ENCODE measurements at places on chromosomes 6 and 20.

DNA sequence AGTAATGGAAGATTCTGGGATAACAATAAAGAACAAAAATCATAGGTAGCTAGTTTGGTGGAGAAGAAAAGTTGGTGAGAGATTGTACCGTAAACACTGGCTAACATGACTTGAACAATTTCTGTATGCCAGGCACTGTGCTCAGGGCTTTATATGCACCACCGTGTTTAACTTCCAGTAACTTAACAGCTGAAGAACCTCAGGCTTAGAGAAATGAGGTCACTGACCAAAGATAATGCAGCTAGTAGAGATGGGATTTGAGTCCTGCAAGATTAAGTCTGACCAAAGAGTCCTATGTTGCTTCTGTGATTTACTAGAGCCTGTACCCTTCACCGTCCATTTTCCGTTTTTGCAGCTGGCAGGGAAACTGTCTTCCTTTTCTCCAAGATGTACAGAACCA lies 2.7 kb downstream of the CSTF1 start:
- no peak for DNase-seq

GRCh38 chr6:33850869-33851541 lies 47.2 kb upstream of the MLN start:
- no peak for DNase-seq

GRCh38 chr6:87534377-87535047 lies 55.3 kb downstream of the RARS2 start:
- no peak for DNase-seq

DNA sequence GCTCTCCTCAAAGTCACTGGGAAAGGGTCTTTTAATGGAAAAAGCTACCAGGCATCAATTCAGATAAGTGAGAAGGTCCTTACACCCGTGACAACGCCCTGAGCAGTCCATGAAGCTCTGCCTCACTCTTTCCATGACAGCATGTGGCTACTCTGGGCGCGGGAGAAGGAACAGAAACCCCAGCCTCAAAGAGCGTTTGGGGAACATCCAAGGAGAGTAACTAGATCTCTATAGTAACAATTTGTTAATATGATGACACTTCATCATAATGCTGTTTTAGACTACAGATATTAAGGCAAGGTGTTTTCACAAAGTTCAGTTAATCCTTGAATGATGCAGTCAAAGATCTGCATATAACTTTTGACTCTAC lies 55.2 kb downstream of the KIF6 start:
- DNase-seq = no peak

DNA sequence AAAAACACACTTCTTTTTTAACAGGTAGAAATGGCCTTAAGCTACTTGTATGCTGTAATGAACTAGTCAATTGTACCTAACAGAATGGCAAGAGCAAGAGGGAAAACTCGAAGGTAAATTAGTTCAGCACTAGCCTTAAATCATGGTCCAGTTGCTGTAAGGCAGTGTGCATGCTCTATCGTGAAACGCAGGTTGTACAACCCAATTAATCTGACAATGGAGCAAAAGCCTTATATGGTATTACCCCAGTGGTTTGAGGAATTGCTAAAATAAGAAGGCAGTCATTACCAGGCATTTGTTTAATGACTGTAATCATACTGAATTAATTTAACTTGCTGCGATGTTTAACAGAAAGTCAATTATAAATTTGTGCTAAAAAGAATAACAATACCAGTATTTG lies 69.3 kb upstream of the SOX4 start:
- DNase-seq = no peak

DNA sequence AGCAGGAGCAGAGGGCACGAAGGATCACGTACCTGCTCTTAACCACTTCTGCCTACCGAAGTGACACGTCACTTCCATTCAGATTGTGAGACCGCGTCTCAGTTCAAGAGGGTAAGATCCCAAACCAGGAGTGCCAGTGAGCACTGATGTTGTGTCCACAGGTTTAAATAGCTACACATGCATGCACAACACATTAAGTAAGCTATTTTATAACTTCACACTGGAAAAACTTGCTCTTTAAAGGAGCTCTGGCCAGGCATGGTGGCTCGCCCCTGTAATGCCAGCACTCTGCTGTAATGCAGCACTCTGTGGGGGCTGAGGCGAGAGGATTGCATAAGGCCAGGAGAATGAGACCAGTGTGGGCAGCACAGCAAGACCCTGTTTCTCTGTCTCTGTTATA lies 21.1 kb downstream of the ABHD12 start:
- peak; percentile 19 for DNase-seq

- DNase-seq = peak; percentile 50
These were observed 838 bp downstream of the AHCY start for GRCh38 chr20:34302312-34302722.

DNA sequence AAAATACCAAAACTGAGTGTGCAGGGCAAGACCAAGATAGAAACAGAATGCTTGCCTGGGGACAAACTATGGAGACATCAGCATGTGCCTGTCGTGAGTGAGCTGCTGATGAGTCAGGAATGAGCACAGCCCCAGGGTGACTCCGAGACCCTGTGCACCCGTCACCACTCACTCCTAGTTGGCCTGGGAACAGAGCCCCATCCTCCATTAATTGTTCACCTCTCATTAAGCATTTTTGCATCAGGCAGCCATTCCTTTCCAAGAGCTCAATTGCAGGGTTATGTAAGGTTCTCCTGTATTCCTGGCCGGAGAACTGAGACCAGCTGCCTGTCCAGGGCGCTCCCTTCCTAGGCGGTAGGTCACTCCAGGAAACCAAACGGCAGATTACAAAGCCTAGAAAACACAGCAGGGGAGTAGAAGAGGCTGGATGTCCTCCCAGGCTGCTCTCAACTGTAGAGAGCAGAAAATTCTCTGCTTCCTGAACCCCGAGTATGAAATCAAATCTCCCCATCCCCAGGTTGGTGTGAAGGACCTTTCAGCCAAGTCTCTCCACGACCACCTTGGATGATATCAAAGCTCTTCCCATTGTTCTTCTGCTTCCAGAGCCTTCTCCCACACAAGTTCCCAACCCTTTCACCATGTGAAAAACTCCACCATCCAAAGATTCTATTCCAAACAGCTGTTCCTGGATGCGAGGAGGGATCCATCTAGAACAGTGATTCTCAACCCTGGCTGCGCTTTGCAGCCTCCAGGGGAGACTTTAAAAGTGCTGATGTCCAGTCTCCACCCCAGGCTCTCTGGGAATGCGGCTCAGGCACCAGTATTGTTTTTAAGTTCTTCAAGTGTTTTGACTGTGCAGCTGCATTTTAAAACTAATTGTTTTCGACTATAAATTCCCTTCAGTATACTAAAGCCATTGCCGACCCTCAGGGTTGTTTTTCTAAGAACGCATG lies 532.6 kb upstream of the JARID2 start:
- DNase-seq = peak; percentile 97

DNA sequence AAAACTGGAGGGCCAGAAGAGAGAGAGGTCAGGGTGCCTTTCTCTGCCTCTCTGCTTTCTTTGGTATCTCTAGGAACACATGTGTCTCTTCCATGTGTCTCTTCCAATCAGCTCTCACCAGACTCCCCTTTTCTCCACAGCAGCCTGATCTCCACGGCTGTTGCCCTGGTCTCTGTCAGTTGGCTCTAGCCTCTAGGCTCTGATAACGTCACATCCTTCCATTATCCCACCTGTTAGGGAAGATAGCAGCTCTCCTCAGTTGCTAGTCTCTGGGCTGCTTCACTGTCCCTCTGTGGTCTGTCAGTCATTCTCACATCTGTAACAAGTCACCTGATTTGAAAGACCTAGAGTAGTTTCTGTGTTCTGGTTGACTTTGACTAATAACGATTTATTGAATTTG lies 80.2 kb downstream of the PLCB4 start:
- no peak for DNase-seq

- no peak for DNase-seq
These were observed 38.8 kb downstream of the CPNE5 start for GRCh38 chr6:36800223-36801076.

DNA sequence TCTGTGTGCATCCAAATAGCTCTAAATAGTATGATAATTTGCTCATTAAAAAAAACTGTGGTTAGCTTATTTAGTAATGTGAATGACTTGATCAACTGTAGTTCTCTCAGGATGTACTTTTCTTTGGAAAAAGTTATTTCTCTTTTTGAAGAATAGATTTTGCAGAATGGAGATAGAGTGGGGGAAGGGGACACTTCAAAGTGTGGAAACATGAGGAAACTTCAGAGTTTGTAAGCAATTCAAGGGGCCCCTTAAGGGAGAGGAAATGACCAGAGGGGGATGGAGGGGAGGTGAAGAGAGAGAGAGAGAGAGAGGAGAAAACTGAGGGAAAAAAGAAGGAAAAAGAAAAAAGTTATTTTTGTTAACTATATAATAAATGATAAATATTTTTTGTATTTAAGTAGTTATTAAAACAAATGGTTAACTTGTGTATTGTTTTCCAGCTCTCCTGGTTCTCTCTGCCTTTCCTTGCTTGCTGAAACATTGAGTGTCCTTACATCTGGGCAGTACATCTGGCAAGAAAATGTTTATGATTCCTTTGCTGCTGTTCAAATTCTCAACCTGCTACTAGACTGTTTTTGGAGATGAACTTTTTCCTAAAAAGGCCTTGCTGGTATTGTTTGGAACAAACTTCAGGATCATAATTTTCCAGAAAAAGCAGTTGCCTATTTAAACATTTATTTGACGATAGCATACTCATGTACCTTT lies 497.5 kb upstream of the CITED2 start:
- no peak for DNase-seq

DNA sequence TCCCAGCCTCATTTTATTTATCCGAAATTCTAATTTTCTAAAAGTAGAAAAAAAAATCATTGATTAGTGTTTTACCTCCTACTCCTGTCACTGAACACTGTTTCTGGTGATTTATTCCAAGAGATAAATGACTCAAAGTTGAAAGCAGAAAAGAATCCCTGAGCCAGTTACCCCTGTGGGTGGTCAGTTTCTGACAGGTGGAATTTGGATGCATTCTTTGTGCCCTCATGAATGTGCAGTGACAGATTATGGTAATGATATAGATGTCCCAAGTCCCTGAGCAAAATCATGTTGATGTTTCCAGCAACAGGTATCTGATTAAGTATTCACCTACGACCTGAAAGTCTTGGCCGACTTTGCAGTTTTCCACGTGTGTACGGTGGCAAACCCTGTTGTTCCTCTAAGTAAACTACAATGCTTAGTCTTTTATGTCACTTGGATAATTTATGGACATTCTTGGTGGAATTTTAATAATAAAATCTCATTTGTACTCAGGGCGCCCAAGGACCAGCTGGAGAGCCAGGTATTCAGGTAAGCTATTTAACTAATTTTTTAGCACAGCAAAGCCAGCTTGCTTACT lies 153.6 kb downstream of the COL9A1 start:
- no peak for DNase-seq

GRCh38 chr6:110415086-110415916 lies at the start of gene DDO:
DDO (minus strand) TSS chr6:110415575; CDS start chr6:110413462, 2,113 bp downstream.
- peak; percentile 56 for DNase-seq

DNA sequence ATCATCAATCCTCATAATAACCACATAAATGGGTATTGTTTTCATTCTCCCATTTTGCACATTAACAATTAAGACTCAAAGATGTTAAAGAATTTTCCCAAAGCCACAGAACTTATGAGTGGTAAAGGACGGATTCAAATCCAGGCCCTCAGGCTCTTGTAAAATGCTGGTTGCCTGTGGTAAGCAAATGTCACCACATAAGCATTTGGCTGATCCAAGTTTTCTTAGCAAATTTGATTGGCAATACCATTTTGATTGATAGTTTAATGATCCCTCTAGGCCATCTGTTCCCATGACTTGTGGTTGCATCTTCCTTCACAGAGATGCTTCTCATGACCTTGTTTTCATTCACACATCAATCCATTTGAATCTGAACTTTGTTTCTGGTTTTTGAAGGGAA lies 252.0 kb upstream of the RIN2 start:
- no peak for DNase-seq

DNA sequence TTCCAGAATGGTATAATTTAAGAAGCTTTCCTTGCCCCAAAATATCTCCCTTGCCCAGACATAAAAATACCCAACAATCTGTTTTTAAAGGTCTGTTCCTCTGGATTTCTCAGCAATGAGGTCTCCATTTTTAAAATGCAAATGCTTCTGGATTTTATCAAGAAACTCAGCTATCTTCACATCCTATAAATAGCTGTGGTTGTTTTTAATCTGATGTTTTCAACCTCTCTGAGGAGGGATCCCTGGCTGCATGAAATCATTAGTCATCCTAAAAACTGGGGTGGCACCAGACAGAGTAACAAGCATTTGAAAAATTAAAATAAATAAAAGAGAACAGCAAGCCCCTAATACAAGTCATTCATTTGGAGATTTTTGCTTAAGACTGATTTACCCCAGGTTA lies 168.5 kb upstream of the ID4 start:
- no peak for DNase-seq

GRCh38 chr6:38429546-38429945 lies 210.2 kb downstream of the BTBD9 start:
- no peak for DNase-seq

- no peak for DNase-seq
These were observed 42.6 kb upstream of the APCDD1L start for GRCh38 chr20:58557733-58558342.

GRCh38 chr6:7311917-7312615 lies 933 bp downstream of the SSR1 start:
- DNase-seq = peak; percentile 55

DNA sequence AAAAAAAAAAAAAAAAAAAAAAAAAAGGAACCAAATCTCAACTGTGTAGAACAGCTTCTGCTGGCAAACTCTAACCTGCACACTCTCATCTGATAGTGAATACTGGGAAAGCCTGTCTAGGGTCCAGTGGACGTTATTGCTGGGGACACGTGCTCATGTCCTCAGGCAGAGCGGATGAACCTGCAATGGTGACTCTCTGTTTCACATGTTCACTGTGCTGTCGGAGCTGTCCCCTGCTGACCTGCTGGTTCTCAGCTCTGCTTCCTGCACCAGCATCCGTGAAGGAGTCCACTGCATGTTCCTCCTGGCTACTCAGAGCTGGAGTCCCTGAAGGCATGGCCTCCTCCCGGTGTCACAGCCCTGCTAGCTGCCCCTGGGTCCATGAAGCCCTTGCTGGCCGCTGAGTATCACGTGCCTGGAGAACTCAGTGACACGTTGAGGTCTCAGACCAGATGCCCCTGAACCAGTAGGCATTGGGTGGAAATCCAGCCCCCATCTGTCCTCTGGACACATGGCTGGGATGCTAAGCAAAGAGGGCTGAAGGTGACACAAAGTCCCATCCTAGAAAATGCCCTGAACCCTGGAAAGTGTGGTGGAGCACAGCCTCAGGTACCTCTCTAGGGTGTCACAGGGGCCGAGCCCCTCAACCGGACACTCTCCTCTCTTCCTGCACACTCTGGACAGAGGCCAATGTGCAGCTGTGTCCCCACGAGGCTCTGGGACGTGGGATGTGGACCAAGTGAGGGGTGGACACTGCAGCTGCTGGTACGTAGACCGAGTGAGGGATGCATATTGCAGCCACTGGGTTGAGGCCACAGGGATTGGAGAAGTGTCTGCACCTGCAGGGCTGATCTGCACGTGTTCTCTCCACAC lies 54.9 kb upstream of the FRMD1 start:
- no peak for DNase-seq

- no peak for DNase-seq
These were observed 15.3 kb downstream of the TRPC4AP start for GRCh38 chr20:35077341-35077740.

DNA sequence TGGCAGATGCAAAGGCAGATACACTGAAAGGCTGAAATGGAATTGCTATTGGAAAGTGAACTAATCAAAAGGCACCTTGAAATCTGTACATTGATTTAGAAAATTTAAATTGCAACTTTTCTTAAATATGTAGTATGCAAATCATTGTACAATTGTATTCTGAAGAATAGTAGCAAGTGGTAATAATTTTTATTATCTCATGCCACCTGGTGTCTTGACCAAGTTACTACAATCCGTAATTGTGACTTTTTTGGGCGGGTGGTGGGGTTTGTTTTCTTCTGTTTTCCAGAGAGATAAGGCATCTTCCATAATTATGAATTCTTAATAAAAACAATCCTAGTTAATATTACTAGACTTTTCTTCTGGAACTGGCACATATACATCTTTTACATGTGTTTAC lies 12.5 kb upstream of the BCKDHB start:
- peak; percentile 33 for DNase-seq
